Central memory CD8-positive, alpha-beta T cell (primary cell): ENCODE measurements at places on chromosomes 2 and 18.
A peak's percentile ranks its signal among the peaks of the same experiment; 100 is the strongest.

DNA sequence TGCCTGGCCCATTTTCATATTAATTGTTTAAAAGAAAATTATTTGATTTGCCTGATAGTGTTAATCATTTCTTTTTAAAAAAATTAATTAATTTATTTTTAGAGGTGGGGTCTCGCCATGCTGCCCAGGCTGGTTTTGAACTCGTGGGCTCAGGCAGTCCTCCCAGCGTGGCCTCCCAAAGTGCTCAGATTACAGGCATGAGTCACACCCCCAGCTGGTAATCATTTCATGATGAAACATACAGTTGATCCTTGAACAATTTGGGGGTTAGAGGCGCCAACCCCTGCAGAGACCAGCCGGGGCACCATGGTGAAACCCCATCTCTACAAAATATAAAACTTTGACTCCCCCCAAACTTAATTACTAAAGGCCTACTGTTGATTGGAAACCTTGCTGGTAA lies 7.9 kb downstream of the GPN1 start:
- DNase-seq: no peak

DNA sequence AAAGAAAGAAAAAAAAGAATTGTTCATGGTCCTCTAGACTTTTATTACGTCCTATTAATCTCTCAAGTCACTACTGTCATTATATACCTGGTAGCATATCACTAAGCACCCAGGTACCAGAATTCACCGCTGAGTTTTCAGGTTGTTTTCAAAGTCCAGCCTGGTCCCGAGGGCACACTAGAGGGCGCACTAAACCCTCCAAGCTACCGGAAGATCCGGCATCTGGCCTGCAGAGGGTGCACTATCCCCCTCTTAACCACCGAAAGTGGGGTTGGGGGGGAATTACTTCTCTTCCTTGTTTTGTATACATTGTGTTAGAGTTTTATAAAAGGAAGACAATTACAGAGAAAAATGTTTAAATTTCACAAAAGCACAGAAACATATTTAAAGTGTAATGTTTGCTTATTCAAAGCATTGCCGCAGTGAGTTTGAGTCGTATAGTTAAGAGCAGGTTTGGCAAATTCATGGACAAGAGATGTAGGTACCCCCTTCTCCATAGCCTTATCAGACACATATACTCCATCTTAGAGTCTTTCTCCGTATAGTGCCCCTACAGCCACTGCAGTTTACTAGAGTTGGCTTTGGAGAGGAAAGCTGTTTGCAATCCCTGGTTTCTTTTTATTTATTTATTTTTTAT lies 19.2 kb downstream of the MOGAT1 start:
- DNase-seq: peak; percentile 56

GRCh38 chr2:230904856-230905447 lies 20.1 kb downstream of the GPR55 start:
- DNase-seq: no peak

- no peak for DNase-seq
Measured at GRCh38 chr2:25279091-25279651, 62.6 kb downstream of the DNMT3A start.

DNA sequence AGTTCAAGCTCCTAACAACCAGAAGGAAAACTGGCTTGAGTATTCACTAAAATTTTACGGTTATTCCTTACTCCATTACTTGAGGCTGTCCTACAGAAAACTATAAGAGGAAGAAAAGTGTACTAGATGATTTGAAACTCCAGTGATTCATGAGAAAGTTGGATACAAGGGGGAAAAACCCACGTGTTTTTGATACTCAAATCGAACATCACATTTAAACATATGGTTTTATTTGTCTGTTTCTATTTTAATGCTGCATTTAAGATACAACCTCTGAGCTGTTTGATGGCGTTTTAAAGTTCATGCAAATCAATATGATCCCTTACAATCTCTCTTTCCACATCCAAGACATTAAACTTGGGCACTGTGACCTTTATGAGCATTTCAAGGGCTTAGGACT lies 125.1 kb upstream of the LMAN1 start:
- DNase-seq: no peak

GRCh38 chr2:66426244-66427111 lies 8.4 kb upstream of the MEIS1 start:
- no peak for DNase-seq

GRCh38 chr2:127776122-127776780 lies 34.7 kb downstream of the WDR33 start:
- DNase-seq: no peak

GRCh38 chr2:235851828-235852525 lies 316.2 kb downstream of the GBX2 start:
- no peak for DNase-seq

GRCh38 chr2:114065731-114066130 lies 175.8 kb downstream of the ACTR3 start:
- no peak for DNase-seq

DNA sequence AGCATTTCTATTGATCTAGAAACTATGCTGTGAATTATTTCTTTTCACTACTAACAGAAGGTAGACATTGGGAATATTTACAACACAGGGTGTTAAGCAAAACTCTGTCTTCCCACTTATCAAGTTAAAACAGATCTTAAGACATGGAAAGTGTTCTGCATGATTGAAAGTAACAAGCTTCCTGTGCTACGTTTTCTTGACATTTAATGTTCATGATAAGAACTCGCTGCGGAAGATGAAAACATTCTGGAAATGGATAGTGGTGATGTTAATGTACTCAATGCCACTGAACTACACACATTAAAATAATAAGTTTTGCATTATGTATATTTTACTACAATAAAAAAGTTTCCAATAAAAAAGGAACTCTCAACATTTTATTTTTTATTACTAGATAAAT lies 74.4 kb upstream of the SCN7A start:
- no peak for DNase-seq

- no peak for DNase-seq
Measured at GRCh38 chr2:15177103-15177502, 384.0 kb downstream of the NBAS start.

DNA sequence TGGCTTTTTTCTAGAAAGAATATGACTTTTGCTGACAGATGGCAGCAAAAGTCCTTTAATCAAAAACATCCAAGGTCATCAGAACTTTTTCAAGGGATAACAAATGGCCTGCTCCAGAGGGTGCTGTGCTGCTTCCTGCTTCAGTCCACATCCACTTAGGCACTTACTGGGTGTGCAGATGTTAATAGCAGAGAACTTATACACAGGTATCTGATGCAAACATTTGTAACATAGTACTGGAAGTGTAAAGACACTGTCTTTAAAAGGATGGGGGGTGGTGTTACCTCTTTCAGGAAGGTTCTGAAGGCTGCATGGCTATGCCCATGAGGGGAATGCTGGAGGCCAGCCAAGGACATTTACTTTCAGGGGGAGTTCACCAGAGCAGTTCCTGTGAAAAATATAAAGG lies 5.5 kb downstream of the HOXD8 start:
- no peak for DNase-seq

- DNase-seq: no peak
Measured at GRCh38 chr2:99386011-99386410, 48.8 kb downstream of the EIF5B start.

DNA sequence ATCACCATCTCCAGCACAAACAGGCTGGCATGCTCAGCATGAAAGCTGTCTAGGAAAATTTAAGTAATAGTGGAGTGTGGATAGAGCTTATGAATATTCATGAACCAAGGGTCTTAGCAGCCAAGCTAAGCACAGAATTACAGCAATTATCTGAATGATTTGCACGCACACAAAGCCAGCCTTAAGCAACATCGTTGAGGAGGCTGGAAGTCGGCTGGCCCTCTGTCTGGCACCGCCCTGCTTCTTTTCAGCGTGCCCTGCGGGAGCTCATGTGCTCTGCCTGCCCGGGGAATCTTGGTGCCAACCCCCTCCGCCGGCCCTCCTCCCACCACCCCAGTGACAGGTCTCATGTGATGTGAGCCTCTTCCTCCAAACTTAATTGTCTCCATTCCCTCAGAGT lies 540.1 kb downstream of the CMPK2 start:
- no peak for DNase-seq

DNA sequence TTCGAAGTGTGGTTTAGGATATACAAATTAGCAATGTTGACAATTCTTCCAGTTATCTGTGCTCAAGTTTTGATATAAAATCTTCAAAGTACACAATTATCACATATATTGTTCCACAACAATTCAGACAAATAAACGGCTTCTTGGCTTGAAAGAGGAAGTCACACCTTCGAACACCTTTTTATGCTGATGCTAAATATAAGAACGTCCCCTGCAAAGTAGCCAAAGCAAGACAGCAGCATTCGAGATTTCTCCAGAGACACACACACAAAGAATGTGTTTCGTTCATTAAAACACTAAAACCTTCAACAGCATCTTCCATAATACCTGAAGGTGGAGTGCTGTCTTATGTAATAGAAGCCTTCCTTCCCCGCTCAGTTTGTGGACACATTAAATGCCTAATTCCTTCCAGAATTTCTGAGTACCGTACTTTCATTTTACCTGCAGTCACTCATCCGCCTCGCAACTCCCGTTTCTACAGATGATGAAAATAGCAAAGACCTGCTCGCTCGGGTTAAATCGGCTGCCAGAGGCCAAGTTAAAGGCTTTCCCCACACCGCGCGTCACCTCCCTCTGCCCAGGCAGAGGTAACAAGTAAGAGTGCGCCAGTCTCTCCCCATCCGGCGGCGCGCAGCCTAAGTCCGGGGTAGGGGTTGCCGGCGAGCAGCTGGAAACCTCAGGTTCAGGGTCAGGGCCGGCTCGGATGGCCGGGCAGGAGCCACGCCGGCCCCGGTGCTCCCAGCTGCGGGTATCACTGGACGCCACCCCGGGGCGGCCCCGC lies 847 bp downstream of the SERPINE2 start:
- DNase-seq: no peak

DNA sequence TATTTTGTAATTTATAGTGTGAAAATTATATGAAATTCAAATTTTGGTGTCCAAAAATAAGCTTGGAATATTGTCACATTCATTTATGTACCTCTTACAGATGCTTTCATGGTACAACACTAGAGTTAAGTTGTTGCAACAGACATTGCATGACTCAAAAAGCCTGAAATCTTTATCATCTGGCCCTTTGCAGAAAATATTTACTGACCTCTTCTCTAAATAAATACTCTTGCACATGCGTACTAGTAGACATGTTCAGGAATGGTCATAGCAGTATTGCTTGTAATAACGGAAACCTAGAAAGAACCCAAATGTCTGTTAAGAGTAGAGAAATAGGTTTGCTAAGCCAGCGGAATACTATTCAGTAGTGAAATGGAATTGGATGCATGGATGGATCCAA lies 60.4 kb downstream of the GALNT1 start:
- no peak for DNase-seq

DNA sequence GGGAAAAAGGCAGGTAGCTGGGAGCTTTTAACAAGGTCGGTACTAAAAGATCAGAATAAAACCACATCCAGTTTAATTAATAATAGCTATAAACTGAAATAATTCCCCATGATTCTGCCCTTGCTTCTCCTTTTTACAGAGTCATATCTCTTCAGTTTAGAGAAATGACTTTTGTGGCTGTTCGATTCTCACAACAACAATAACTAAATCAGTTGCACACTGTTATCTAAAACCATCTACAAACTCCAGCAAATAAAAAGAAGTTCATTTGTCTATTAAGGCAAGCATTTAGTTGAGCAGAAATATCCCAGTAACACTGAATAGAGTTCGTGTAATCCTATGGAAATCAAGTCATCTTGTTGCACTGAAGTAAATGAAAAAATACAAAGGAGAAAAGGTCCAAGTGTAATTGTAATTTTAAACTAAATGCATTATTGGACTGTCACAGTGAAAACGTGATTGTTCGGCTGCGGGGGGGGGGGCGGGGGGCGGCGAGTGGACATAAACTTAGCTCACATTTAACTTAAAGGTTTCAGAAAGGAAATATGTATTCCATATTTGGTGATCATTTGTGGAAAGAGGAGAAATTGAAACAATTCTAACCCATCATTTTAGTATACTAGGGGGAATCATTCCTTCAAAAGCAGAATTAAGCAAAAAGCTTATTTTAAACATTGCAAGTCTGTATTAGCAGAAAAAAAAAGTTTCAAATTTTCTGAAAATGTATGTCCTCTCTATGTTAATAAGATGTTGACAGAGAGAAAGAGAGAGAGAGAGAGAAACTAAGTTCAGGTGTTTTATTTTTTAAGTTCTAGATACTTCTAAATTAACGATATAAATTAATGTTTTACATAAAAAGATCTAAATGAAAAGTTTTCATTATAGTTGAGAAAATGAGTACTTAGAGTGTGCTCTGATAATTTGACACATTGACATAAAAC lies 144.5 kb downstream of the MEIS1 start:
- no peak for DNase-seq

DNA sequence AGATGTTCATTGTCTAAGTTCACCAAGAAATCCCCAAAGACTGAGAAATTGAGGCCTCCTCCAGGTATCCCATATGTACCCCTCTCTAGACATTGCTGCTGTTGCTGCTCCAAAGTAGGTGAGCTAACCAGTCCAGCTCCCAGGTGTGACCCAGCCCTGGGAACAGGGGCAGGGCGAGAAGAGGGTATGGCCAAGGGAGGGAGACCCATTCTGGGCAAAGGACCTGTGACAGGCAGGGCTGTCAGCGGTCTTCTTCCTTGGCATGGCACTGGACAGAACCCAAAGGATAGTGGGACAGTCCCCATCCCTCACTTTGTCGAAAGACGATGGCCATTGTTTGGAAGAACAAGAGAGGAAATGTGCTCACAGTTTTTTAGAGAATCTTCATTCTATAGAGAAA lies 7.2 kb upstream of the INO80C start:
- no peak for DNase-seq

GRCh38 chr2:241443486-241444223 lies 64.7 kb downstream of the STK25 start:
- DNase-seq: peak; percentile 89

GRCh38 chr18:78407466-78407844 lies 572.2 kb upstream of the SALL3 start:
- no peak for DNase-seq

DNA sequence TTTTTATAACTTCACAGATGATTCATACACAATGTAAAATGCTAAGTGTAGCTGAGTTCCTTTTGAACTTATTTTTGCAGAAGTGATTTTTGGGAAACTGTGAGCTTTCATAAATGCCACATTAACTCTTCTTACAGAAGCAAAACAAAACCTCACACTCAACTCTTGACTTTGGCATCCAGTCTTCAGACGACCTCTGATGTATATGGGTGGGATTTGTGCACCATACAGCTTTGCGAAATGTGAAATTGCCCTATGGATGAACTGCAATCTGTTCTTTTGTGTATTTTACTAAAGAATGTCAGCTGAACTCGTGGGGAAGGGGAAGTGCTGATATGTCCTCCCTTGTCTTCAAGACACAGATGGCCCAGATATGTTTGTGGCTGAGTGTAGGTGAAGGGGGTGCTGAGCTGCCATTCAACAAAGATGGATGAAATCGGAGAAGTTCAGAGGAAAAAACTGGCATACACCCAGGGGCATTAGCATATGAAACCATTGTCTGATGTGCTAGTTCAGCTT lies 218.3 kb downstream of the PTGR3 start:
- DNase-seq: no peak

DNA sequence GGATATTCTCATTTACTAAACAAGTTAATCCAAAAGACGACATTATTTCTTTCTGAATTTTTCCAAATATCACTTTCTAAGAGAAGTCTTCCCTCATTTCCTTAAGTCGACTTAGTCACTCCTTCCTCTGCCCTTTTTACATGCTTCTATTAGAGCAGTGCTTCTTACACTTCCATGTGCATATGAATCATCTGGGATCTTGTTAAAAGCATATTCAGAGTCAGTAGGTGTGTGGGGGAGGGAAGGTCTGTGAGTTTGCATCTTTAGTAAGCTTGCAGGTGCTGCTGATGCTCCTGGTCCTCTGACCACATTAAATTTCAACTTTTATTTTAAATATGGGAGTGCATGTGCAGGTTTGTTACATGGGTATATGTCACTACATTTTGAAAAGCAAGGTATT lies 582.6 kb downstream of the NRXN1 start:
- DNase-seq: no peak
